ENCODE measurements at places on chromosomes 1 and 21.

- no peak for DNase-seq
Observed at GRCh38 chr1:172952516-172952915, 98.2 kb downstream of the TNFSF18 start.

DNA sequence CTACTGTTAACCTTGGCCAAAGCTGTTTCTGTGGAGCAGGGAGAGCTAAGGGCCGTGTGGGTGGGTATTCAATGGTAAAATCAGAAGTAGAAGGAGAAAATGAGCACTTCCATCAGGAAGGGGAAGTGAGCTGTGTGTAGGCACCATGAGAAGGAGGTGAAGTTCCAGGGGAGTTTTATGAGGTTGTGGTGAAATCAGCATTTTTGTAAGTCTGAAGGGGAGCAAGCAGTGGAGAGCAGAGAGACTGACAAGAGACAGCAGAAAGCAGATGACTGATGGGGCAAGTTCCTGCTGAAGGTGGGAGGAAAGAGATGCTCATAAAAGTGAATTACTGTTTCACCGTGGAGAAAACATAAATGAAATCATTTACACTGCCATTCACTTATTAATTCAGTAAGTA, 2.7 kb upstream of the GPR88 start:
- no peak for DNase-seq

DNA sequence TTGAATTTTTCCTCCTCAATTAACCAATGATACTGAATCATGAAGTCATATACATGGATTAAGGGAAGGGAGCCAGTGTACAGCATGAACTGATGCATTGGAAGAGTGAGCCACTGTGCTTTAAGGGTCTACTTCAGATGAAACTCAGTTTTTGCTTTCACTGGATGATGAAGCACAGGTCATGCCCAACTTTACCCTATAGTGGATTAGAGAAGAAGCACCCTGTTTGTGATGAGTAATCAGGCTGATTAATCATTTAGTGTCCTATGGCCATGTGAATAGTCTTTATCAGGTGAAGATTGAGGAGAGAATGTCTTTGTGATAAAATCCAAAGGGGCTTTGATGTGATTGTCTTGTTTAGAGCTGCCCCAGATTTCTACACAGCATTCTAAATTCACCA, 24.7 kb upstream of the LAMC1 start:
- DNase-seq: no peak

GRCh38 chr1:66633159-66633558, 99.2 kb downstream of the SGIP1 start:
- DNase-seq: no peak

GRCh38 chr21:31132574-31133242, 94.4 kb upstream of the KRTAP19-8 start:
- no peak for DNase-seq

DNA sequence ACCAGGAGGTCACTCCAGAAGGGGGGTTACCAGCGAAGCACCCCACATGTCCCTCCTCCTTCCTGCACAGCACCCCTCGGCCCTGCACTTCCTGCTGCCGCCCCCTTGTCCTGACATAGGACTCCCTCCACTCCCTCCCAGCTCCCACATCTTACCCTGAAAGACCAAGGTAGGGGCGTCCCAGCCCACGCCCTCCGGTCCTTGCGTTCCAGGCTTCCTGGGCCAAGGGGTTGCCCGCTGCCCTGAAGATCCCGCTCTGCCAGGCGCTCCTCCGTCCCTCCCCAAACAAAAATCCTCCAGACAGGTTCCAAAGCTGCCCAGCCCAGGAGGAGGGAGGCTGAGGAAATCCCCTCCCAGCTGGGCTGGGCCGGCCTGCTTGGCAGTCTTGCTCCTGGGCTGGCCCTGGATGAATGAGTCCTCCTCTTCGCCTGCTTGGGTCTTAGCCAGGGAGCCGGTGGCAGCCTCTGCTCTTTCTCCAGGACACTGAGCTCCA, at the start of gene RHBDL2:
Gene RHBDL2 (minus strand): TSS at position 304 of the 493 bp plus-strand sequence. CDS start 22,618 bp downstream, outside the sequence.
- no peak for DNase-seq

Measured in GM10248 (cell line).